Activated CD8-positive, alpha-beta memory T cell treated with anti-CD3 and anti-CD28 coated beads for 4 hours (primary cell): ENCODE measurements at places on chromosomes 1 and 21.

GRCh38 chr21:45309069-45309986 lies 21.6 kb upstream of the POFUT2 start:
- DNase-seq: no peak

DNA sequence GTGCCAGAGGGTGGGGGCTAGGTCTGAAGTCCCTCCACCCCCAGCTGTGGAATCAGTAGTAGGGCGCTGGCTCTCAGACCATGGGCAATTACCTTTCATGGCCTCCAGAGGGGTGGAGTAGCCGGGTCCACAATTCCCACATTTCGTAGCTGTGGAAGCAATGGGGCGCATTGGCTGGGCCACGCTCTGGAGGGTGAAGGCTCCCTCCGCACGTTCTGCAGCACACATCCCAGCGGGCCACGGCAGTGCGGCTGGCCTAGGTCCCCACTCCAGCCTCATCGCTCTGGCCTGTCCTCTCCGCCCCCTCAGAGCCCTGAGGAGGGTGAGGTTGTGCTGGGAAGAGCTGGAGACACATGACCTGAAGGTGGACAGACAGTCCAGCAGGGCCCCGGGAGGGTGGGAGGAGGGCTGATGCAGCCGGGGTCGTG lies 2.9 kb downstream of the SELENBP1 start:
- DNase-seq: no peak

DNA sequence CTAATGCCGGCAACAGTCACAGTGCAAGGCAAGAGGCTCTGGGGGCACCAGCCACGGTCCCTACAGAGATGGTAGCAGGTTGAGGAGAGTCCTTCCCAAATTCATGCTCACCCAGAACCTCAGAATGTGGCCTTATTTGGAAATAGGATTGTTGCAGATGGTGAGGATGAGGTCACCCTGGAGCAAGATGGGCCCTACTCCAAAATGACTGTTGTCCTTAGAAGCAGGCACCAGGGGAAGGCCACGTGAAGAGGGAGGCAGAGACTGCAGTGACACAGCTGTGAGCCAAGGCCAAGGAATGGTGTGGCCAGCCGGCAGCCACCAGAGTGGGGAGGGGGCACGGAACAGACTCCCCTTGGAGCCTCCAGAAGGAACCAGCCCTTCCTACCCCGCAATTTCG lies 70.8 kb upstream of the CLDN14 start:
- DNase-seq: no peak

DNA sequence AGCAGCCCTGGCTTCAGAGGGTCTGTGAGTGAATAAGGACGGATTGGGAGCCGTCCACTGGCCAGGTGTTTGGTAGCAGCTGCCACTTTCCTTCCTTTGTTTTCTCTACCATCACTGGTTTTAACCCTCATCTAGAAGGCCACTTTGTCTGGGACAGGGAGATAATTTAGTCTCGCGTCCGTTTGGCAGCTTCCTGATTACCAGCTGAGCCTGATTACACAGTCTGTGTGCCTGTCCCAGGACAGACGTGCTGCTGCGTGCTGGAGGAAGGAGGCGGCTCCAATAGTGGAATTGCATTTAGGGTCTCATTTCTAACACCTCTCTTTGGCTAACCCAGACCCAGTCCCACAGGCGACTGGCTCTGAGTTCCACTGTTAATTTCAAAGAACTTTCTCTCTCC lies 24.6 kb upstream of the CASQ2 start:
- DNase-seq: no peak
